Activated CD4-positive, alpha-beta T cell treated with anti-CD3 and anti-CD28 coated beads, Interleukin-2, amount 50 U/mL, for 24 hours (primary cell): ENCODE measurements at places on chromosomes 12 and 14.

DNA sequence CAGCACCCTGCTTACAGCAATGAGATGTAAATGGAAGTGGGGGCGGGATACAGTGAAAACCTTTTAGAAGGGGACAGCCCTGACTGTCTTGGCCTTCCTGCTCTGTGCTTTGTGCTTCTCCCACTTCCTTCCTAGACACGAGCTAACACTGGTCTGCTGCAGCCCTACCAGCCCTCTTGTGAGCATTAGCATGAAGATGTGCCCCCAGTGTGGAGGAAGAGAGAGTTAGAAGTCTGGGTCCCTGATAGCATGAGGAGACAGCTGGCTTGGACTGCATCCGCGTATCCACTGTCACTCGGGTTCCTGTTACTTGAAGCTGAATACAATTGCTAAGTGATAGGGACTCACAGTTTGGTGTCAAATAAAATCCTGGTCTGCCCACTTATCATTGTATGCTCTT, 248.1 kb upstream of the SOX5 start:
- DNase-seq, result no peak

- DNase-seq, result no peak
These were observed 16.4 kb downstream of the FOXJ2 start for GRCh38 chr12:8048906-8049305.

- DNase-seq, result no peak
These were observed 8.2 kb downstream of the KRT4 start for GRCh38 chr12:52805739-52806138.

DNA sequence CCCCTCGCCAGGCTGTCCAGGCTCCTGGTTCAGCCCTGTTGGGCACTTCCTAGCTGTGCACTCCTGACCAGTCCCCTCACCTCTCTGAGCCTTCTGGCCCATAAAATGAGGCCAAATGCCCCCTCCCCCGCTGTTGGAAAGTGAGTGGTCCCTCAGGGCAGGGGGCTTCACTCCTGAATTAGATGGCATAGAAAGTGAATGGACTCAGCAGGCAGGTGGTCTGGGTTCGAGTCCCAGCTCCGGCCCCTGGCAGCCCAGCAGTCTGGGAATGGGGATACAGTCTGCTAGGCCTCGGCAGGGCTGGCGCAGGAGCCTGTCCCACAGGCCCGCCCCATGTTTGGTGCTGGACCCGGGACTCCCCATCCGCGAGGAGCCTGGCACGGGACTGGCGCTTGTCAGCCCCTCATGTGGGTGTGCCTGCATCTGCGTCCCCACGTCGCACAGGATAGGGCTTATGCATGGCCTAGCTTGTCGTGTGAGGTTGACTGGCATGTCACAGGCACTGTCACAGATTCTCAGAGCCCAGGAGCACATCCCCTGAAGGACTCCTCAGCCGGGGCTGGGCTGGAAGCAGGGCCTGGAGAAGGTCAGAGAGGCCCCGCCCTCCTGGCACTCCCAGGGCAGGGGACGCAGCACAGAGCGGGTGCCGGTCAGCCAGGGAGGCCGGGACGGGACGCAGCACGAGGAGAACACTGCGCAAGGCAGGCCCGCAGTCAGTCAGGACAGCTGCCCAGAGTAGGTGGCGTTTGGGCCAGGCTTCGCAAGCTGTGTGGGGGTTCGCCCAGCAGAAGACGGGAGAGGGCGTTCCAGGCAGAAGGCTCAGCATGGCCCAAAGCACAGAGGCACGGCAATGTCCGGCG, 40.5 kb downstream of the DIO3 start:
- DNase-seq, result no peak

DNA sequence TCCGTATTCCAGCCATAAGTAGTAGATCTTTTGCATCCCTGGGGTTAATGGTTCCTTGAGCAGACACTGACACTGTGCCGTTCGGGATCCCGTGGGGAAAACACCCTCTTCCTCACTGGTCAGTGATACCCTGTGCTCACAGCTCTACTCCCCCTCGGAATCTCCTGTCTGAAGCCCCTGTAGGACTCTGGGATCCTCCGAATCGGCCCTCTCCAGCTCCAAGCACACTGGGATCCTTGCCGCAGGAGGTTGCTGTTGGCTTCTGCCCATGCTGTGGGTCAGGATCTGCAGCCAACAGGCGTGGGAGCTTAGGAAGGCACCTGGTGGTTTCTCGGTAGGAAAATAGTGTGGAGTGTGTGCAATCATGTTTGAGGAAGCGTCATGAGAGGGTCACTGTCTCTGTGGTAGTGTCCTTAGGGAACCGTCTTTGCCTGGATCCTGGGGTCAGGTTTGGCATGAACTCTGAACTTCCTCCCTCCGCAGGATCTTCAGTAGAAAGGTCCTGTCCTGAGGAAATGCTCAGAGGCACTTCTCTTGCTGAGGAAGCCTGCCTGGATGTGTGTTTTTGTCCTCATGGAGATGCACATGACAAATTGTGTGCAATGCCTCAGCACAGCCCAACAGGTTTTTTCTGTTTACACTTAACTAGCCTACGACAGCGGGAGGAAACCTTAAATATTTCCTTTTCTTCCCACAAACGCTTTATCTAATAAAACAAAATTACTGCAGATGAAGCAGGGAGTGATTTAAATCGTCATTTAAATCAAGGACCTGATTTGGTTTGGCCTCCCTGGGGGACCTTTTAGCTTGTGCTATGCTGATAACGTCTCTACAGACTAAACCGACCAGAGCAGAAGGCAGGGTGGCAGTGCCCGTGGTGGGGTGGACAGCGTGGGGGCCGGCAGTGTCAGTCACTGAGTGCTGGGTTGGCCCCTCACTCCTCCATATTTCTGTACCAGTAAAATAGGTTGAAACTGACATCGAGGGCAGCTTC, 18.7 kb downstream of the FBXL14 start:
- DNase-seq, result no peak

- DNase-seq, result no peak
These were observed 25.2 kb downstream of the NID2 start for GRCh38 chr14:52043690-52044089.

- DNase-seq, result no peak
These were observed 1971.0 kb upstream of the FLRT2 start for GRCh38 chr14:83558946-83559345.

DNA sequence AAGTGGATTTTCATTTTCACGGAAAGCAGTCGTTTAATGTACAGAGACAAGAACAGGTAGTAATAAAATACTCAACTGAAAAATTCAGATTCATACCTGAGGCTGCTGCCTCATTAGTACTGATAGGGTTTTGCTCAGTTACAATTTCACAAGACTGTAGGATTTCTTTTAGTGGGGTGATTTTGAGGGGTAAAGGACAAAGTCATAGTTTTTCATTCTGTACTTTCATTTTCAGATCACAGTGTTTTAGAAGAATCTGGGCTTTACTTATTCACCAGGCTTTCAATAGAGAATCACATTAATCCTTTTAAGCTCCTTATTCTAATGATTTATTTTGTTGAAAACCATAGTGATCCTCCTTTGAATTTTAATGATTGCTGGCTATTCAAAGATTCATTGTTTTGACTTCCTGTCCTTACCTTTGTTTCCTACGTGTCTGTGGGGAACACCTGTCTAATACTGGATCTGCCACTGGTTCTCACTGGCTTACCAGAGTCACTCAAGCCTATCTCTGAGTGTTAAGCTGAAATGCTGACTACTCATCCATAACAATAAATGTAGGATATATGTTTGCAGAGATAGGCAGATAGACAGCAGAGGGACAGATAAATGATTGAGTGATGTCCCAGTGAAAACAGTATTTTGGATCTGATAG, 243.8 kb upstream of the NPAS3 start:
- DNase-seq, result no peak

DNA sequence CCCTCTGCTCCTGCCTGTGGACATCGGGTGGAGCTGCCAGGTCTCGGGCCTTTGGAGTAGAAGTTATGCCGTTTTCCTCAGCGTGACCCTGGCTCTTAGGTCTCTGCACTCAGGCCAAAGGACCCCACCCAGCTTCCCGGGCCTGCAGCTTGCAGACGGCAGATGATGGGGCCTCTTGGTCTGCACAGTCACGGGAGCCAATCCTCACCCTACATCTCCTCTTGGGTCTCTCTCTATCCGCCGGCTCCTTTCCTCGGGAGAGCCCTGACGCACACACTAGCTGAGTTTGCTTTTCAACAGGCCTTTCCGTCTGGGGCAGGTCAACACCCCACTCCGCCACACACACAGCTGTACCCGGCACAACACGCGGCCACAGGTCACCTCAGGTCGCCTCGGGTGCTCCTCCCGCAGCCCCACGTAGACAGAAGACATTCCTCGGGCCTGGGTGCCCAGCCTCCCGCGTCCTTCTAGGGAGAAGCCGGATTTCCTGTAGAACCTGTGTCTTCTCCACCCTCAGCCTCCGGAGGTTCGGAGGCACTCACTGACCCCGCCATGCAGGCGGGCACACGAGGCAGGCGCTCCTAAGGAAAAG, 9.9 kb downstream of the GALNT9 start:
- DNase-seq, result no peak

DNA sequence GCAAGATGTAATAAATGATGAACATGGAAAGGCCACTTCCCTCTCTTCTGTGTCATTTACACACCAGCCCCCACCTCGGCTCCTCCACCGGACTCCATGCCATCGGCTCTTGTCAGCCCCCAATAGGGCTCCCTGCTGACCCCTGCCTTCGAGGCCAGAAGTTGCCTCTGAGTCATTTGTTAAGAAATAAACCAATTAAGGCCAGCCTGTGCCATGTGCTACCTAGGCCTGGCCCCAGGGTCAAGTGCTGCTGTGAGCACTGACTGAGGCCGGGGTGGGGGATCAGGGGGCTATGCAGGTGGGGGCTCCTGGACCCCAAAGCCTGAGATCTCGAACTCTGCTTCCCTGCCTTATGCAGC, 53.2 kb downstream of the TESC start:
- no peak for DNase-seq

DNA sequence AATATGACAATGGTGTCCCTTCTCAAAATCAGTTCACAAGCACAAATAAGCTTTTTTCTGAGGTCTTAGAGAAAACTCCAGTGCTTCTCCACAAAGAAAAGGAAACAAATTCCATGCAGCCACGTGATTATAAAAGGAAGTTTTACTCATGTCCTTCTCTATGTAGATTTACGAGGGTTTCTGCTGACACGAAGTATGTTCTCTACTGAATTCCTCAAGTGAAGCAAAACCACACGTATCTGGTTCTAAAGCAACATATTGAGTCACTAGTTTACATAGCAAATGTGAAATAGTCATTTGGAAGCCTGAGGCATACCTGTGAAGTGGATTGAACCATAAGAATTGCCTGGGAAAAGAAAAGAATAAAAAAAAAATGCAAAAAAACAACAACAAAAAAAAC, 31.9 kb downstream of the BMP4 start:
- no peak for DNase-seq

DNA sequence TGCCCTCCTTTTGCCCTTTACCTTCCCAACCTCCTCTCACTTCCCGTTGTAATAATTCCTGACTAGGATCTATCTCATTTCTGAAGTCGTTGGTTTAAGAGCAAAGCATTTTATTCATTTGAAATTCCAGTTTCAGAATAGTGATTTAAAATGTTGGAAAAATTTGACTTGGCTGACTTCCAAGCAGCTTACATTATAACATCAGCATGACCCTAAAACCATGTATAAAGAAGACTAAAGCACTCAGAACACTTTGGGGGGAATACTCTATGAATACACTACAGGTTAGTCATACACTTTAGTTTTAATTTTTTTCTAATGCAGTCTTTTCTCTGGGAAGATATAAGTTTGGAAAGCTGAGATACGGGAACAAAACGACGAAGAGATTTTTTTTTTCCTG, 161.1 kb downstream of the BTG1 start:
- no peak for DNase-seq

DNA sequence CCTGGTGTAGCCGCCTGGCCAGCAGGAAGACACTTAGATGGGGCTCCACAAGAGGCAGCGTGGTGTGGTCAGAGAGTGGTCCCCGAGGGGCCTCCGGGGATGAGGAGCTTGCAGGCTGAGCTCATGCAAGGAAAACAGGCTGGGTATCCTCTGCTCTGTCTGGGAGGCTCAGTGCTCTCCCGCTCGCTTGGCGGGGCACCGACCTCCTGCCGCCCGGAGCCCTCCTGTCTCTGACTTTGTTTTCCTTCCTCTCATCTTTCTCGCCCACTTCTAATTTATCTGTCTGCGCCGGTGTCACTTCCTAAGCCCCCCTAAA, 31.3 kb upstream of the DLK1 start:
- DNase-seq, result no peak

DNA sequence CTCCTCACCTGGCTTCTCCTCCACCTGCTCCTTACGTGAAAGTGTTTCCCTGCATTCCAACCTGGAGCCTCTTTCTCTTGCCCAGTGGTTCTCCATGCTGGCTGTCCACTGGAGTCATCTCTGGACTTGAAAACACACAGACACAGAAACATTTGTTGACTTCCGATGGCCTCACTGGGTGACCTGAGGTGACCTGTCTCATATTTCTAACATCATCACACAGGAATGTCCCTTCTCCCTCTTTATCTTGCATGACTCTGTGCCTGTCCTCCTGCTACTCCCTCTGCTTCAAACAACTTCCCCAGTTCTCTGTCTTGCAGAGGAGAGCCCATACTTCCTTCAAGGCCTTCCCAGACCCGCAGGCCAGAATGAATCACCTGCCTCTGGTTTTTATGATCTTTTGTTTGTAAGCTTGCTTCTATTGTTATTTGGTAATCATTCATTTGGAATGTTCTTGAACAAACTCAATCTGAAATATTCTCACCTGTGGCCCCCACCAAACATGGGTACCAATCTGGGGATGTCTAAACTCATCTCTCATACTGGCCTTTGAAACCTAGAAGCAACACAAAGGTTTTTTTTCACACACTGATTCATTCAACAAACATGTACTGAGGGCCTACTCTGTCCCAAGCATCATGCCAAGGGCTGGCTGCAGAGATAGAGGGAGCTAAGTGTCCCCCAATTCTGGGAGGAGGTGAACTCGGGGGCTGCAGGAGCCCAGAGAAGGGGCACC, 9.7 kb upstream of the RIN3 start:
- DNase-seq, result no peak

DNA sequence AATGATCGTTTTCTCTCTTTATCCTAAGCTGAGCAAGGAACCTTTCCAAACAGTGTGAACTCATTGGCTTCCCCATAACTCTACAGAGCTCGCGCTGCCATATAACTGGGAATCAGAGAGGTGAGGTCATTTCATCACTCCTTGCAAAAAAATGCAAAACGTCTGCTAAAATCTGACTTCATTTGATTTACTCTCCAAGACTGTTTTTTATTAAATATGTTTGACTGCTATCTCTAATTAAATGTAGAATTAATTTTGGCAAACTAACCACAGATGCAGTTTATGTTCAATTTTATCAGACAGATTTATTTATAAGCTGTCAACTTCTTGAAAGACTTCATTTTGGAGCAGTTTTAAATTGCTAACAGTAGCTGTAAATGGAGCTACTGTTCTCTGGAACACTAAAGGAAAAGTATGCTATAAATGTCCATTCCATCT, 131.6 kb upstream of the SOX5 start:
- no peak for DNase-seq

GRCh38 chr12:43241986-43242385, 310.0 kb downstream of the ADAMTS20 start:
- no peak for DNase-seq
